ENCODE measurements at places on chromosomes 2 and 18.

DNA sequence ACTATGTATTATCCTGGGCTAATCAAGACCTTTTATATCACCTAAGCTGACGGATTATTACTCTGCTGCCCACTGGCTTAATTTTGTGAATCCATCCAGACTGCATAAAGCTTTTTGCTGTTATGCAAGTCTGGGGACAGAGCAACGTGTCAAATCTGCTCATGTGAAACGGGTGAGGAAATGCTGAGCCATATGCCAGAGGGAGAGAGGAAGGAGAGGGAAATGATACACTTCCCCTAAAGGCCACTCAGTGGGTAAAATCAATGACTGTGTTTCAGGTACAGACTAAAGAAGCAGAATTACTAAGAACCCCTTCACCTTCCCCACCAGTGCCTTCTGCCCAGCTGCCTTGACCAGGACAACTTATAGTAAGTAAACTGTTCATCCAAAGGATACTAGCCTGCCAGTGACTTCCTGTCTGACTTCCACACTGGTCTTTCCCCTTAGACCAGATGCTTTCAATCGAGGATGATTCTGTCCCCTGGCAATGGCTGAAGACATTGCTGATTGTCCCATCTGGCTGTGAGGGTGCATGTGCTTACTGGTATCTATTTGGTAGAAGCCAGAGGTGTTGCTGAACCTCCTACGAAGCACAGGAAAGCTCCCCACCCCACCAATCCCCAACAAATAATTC lies 43.0 kb downstream of the STAT1 start:
- DNase-seq, result no peak

GRCh38 chr2:28345619-28346018 lies 47.0 kb upstream of the FOSL2 start:
- DNase-seq, result no peak

- DNase-seq, result peak; percentile 25
Measured at GRCh38 chr2:223442847-223443246, 159.3 kb downstream of the SCG2 start.

- DNase-seq, result no peak
Measured at GRCh38 chr2:129459200-129459876, 520.1 kb upstream of the RAB6C start.

- peak; percentile 44 for DNase-seq
Measured at GRCh38 chr2:177243476-177243875, 21.1 kb downstream of the NFE2L2 start.

Data from fibroblast of skin of scalp (primary cell).